ENCODE measurements at places on chromosomes 16 and 17. TPM values are rescaled to one million over a fixed set of nuclear protein-coding genes. Genes with fewer than 3 reads are reported as not detected.

SLC2A4 gene
- not detected for total RNA-seq

NPIPA2 gene
- 2.2 TPM for total RNA-seq

ICAM2 gene
- 54.7 TPM for total RNA-seq

CPPED1 gene
- total RNA-seq: 2.3 TPM

CCT6B gene
- 4.9 TPM for total RNA-seq

KRTAP4-1 gene
- not detected for total RNA-seq

KCNH4 gene
- 0.25 TPM for total RNA-seq

CSF3 gene
- total RNA-seq: not detected

All from CD4-positive, alpha-beta T cell (primary cell).